ENCODE measurements at places on chromosomes 7 and 10. TPM values are rescaled to one million over a fixed set of nuclear protein-coding genes. Genes with fewer than 3 reads are reported as not detected.

GRCh38 chr7:5634107-5634950, 147.1 kb downstream of the RNF216 start:
- peaks cover 16% of the 10 kb centered on the region for H3K36me3 ChIP-seq
- peaks cover 62% of the 10 kb centered on the region for H3K4me1 ChIP-seq
- peak overlapping the region; percentile 26 for H3K4me3 ChIP-seq
- peak; percentile 89 for DNase-seq
- peak overlapping the region; percentile 74 for H3K27ac ChIP-seq

DNA sequence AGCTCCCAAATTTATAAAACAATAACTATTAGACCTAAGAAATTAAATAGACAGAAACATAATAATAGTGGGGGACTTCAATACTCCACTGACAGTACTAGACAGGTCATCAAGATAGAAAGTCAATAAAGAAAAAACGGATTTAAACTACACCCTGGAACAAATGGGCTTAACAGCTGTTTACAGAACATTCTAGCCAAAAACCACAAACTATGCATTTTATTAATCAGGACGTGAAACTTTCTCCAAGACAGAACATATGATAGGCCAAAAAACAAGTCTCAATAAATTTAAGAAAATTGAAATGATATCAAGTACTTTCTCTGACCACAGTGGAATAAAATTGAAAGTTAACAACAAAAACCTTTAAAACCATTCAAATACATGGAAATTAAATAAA, 46.4 kb downstream of the ZNF680 start:
- no peak for DNase-seq
- H3K27me3 ChIP-seq, result no peaks in the 10 kb centered on the region
- peaks cover 11% of the 10 kb centered on the region for H3K36me3 ChIP-seq
- no peaks in the 10 kb centered on the region for H3K4me1 ChIP-seq
- no peak overlapping the region for H3K4me3 ChIP-seq

The CAMK2B gene
- not detected for total RNA-seq

The CFAP43 gene
- 0.36 TPM for total RNA-seq

The DHTKD1 gene
- 29.3 TPM for total RNA-seq
